Renal cortical epithelial cell (primary cell): ENCODE measurements at places on chromosomes 5 and 9.

DNA sequence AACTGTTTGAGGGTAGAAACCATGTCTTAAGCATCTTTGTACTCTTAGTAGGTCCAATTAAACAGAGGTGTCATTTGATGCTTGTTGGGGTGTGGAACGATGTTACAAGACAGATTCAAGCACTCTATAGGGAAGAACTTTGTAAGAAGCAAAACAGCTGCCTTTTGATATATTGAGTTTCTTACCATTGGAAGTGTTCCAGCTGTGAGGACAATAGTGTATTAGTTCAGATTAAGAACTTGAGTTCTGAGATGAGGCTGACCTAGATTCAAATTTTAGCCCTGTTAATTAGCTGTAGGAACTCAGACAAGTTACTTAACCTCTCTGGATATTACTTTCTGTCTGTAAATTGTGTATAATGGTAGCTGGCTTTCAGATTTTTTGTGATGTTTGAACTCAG lies 19.6 kb upstream of the ZNF462 start:
- DNase-seq: no peak

- DNase-seq: peak; percentile 76
Observed at GRCh38 chr9:83280268-83280667, 217.3 kb upstream of the RASEF start.

- DNase-seq: no peak
Observed at GRCh38 chr5:153827397-153827796, 211.3 kb downstream of the FAM114A2 start.

DNA sequence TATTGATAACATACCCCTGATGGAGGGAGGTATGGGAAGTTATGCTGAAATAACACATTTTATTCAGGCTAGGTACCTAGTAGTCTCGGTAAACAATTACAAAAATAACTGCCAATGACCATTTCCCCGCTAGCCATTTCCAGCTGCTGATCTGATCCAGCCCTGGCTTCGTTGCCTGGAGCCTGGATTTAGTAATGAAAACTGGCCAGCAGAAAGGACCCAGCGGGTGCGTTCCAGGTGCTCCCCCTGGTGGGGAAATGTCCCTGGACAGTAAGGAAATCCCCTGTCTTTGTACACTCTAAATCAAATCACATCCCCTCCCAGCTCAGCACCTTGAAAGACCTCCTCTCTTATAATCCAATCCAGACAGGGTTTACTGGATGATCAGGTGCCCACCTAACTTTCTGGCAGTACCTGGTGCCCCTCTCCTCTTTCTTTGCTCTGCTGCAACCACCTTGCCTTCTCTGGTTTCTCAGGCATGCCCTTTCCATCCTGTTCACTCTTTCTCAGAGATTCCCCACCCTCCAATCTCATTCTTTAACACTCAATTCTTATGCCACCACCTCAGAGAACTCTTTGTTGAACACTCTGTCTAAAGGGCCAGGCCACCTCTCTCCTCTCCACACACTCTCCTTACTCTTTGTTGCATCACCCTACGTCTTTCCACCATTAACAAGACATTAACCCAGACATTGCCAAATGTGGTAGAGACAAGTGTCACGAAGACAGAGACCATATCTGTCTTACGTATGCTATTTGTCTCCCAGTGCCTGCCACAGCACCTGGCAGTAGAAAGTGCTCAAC lies 50.1 kb upstream of the SMAD5 start:
- peak; percentile 69 for DNase-seq

GRCh38 chr9:89743573-89744254 lies 138.9 kb downstream of the GADD45G start:
- no peak for DNase-seq

DNA sequence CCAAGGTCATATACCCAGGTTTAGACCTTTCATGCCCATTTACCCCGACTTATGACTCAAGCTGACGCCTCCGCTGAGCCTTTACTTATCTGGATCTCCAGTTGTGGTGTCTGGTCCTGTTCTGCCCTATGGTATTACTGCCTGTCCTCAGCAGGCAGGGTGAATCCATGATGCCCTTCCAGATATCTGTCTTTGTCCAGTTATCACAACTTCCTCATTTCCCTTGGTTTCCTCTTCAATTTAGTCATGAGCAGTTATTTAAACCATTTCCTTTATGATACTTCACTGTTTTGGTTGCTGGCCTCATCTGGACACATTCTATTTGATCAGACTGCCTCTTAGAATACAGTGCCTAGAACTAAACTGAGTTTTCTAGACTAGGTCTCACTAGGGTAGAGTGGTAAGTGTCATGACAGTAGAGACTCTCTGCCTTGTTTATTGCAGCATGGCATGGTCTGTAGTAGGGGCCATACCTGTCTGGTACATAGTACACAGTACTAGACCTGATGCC lies 93.3 kb downstream of the MELK start:
- DNase-seq: no peak

DNA sequence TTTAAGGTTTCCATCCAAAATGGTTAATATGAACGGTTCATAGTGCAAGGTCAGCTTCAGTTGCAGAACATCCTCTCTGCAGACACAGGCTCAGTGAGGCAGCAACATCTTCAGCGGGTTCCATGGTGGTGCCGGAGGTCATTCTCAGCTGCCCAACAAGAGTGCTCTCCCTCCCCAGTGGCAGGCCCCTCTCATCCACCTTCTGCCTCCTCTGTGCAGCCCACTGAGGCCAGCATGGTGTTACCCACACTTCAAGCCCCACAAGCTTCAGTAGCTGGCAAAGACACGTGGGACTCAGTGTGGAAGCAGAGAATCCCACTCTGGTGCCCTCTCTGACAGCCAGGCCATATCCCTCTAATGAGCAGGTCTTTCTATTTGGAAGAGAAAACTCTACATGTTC lies 4.1 kb upstream of the ARSI start:
- no peak for DNase-seq

GRCh38 chr5:181099602-181100086 lies 31.3 kb downstream of the OR2V1 start:
- DNase-seq: no peak

- DNase-seq: no peak
Observed at GRCh38 chr5:14445576-14446290, 135.9 kb upstream of the OTULINL start.

DNA sequence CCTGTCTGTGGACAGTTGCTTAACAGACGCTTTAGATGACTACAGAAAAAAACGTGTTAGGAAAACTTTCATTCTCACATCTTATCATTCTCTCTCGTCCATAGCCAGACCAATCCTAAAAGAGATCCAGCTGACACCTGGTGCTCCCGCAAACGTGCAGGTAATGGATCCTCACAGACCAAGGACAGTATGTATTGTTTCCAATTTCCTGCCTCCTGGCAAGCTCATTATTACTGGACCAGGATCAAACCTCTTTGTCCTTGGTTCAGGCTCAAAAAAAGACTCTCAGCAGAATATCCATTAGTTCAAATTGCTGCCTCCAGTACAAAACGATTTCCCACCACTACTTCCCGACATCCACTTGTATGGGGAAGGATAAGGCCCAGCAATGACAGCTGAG lies 62.4 kb downstream of the SERINC5 start:
- DNase-seq: no peak

DNA sequence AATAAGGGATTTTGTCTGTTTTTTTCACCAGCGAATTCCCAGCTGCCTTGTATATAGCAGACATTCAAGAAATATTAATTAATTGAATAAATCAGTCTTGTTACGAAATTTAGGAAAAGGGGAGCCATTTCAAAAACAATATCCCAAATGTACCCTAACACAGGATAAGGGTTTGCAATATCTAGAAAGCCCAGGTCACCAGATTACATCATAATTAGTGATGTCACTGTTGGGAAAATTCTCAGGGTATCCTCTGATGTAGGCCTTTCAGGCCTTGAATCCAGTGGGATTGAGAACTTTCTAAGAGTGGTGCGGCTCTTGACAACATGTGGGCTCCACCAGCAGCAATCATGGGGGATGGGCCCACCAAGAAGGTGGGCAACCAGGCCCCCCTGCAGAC lies at the start of gene ACTL7A:
Gene ACTL7A, plus strand, starts transcription at position 270 of the 400 bp plus-strand sequence. Its CDS starts 57 bp downstream, at position 327.
- DNase-seq: no peak

DNA sequence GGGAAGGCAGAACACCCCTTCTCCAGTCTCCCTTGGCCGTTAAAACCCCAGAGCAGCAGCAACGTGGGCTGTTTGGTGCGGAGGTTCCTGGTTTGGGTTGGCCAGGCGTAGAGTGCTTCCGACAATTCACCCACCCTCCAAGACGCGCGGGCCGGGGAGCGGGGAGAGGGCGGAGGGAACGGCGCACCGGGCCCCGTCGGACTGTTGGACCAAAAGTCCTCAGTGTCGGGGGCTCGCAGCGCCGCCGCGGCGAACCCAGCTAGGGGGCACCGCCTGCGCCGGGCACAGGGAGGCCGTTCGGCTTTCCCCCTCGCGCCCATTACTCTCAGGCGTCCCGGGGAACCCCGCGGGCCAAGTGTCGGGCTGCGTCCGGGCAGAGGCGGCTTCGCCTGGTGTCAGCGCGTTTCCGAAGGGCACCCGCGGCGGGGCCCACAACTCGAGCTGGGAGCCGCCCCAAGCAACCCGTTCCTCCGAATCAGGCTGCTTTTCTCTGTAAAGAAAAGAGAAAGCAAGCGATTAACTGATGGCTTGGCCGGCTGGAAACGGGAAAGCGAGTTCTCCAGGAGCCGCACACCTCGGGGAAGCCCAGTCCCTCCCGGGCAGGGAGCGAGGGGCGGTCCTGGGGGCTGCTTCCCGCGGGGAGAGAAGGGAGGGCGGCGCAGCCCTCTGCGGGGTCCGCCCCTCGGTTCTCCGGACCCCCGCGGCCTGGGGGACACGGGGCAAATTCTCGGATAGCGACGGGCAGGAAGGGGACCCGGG lies 145.5 kb downstream of the ERCC6L2 start:
- no peak for DNase-seq

DNA sequence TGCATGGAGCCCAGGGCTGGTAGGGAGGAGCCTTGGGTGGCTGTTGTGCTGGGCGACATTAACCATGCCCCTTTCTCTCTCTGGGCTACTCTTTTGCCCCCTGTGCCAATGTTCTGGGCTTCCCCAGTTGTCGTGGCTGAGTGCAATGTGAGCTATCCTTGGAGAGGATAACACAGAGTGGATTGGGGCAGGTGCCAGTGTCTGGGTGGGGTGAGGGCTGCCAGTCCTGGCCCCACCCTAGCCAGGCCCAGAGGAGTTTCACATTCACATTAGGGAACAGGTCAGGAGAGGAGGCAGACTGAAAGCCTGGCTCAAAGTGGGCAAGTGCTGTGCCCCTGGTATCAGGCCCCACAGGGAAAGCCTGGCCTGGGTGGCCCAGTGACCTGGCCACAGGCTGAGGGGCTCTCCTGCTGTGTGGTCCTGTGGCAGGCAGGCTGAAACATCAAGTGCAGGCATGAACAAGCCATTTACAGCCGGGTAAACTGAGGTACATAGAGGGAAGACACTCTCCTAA lies 7.5 kb upstream of the NDST1 start:
- DNase-seq: no peak

DNA sequence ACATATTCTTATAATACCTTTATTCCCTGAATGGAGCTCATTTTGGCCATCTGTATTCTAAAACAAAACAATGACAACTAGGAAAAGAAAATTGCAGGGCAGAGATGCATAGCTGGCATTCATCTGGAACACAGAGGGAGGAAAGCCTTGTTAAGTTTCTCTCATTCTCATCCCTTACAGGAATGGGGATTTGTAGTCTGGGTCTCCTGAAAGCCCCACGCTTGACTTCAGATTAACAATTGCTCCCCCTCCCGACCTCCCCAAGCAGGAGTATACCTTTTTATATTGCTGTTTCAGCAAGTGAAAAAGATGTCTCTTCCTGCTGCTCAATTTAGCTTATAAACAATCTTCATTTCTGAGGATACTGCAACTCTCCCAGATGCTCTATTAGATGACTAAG lies 812.1 kb downstream of the EFNA5 start:
- no peak for DNase-seq

- DNase-seq: peak; percentile 87
Observed at GRCh38 chr9:110659891-110660541, 8.6 kb upstream of the MUSK start.

- DNase-seq: no peak
Observed at GRCh38 chr5:79729679-79730078, 40.0 kb downstream of the CMYA5 start.

DNA sequence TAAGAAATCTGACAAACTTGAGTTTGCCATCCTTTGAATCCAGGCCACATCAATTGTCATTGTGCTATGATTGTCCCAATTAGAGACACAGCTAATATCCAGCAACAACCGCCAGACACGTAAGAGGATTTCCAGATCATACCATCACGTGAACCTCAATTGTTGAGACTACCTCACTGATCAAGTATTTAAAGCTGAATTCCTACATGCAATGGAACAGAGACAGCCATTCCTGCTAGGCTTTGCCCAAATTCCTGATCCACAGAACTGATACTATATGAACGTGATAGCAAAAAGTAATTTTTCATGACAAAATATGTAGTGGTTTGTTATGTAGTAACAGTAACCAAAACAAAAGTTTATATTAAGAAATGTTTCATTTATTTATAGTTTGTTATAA lies 657.7 kb downstream of the PRR16 start:
- DNase-seq: no peak

DNA sequence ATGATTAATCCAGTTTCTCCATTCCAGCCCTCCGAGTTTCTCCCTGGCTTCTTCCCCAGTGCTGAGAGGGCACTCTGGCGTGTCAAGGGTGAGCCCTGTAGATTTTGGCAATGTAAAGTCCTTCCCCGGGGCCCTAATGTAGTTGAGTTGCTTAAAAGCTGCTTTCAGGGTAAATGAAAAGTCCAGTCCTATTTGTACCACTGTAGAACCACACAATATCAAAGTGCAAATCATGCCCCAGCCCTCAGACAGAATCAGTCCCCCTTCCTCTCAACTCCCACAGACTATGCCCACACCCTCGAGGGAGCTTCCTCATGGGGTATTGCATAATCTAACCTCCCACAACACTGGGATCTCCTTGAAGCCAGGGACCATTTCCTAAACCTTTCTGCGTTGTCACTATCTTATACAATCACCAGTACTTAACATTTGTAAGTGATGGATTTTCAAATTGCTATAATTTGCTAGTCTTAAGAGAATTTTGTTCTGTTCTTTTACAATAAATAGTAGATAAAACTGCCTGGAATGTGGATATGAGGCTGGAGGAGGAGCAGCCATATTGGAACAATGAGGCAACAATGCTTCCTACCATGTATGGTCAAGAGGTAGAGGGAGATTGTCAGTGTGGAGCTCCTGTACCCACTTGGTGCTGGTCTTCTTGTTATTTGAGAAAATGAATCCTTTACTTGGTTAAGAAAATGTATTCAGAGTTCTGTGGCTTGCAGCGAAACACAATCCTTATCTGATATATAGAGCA lies 34.4 kb downstream of the ZNF366 start:
- no peak for DNase-seq

- DNase-seq: no peak
Observed at GRCh38 chr5:163893281-163893680, 387.9 kb downstream of the MAT2B start.

- peak; percentile 79 for DNase-seq
Observed at GRCh38 chr5:41871852-41872251, 1.6 kb upstream of the OXCT1 start.

- no peak for DNase-seq
Observed at GRCh38 chr9:131082774-131083512, 13.4 kb upstream of the AIF1L start.

DNA sequence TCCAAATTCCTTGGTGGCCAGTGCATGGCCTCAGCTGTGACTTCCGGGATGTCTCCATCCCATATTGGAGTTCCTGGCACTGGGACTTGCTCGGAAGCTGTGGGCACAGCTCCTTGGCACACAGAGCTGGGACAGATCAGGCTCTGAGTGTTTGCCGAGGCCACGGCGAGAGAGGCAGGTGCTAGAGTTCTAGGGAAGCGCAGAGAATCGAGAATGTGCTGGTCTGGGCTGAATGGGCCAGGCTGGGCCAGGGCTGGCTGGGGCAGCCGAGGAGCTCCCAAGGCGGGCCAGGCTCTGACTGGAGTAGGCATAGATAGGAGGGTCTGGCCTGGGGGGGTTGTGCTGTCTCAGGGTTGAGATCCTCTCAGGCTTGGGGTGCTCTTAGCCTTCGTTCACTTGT lies 45.4 kb downstream of the HMCN2 start:
- no peak for DNase-seq
